AG09309 (cell line): ENCODE measurements at places on chromosomes 5 and 9.

GRCh38 chr5:128287740-128288139, 204.2 kb downstream of the SLC12A2 start:
- no peak for DNase-seq

DNA sequence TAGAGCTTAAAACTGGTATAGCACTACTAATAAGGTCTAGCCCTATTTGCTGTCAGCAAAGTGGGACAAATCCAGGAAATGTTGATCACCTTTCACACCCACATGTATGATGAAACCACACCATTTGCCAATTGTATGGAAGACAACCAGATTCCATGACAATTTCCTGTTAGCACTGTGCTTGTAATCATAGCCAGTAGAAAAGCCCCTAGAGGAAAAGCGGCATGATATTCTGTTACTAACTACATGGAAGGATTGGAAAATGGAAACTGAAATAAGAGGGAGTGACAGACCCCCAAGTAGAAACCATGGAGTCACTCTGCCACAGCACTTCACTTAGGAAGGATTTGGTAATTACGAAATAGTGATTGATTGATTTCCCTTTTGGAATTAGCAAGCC, 923 bp downstream of the SPATA6L start:
- DNase-seq = no peak

DNA sequence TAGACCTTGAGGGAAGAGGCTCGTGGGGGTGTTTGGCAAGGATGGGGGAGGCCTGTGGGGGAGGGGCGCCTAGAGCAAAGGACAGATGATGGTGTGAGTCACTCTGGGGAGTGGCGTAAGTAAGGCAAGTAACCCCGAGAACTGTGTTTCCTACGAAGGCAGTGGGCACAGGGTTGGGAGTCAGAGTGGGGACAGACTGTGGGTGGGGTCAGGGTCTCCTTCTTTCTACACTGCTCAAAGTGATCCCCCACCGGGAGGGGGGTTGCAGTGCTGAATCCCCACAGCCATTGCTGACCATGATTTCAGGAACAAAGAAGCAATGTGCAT, 136.8 kb downstream of the TENT4A start:
- no peak for DNase-seq

DNA sequence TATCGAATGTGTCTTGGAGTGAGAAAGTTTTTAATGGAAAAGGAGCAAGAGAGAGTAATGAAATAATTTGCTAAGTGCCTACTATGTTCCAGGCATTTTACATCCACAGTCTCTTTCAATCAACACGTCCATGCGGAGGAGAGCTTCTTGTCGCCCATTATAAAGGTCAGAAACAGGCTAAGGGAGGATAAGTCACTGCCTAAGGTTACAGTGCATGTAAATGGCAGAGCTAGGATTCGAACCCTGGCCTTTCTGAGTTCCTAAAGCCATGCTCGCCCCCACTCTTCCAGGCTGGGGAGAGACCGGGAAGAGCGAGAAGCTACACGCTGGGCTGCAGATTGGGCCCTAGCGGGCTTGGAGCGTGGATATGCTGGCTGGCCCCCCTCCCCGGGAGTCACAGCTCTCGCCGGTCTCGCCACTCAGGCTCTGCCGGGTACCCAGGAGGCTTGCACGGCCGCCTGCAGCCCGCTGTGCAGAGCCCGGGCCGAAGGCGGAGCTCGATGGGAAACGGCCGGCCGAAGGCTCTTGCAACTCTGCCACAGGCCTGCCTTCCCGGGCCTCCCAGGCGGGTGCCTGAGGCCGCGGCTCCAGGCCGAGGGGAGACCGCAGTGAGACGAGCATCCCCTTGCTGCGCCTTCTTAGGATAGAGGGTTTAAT, 775 bp upstream of the LHX2 start:
- no peak for DNase-seq

- DNase-seq = no peak
Measured at GRCh38 chr9:133572821-133573361, 36.3 kb downstream of the FAM163B start.

DNA sequence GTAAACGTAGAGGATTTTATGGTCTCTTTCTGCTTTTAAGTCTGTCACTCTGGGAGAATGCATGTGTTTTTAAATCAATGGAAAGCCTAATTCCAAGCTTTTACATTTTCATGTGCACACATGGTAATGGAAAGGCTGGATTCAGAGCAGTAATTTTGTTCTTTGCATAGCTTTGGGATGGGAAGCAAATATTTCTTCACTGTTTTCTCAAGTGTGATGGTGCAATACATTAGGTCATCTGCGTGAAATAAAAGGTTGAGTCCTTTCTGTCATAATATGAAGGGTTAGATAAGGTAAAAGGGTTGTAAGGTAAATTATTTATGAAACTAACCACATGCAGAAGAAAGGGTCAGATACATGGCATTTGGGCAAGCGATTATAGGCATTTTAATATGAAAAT, 88.2 kb upstream of the NR3C1 start:
- DNase-seq = no peak

GRCh38 chr5:28954074-28954473, 1915.7 kb upstream of the CDH9 start:
- no peak for DNase-seq

- DNase-seq = no peak
Measured at GRCh38 chr5:74490814-74491213, 149.7 kb downstream of the ENC1 start.

GRCh38 chr5:133032852-133033742, 6.7 kb upstream of the ZCCHC10 start:
- DNase-seq = no peak
